Hindlimb muscle (tissue), 1 donor: ENCODE measurements at places on chromosomes 3 and 15. TPM values are rescaled to one million over a fixed set of nuclear protein-coding genes. Genes with fewer than 3 reads are reported as not detected.

Gene FBXO40
- 2.6 TPM for polyA plus RNA-seq

Gene SLC2A2
- not detected for polyA plus RNA-seq

Gene RBP2
- not detected for polyA plus RNA-seq

Gene TEX9
- polyA plus RNA-seq = 1.7 TPM

Gene NUSAP1
- polyA plus RNA-seq = 30.4 TPM

Gene ANKRD34C
- polyA plus RNA-seq = 0.04 TPM

Gene MYH15
- polyA plus RNA-seq = 0.23 TPM

Gene P2RY14
- 1.5 TPM for polyA plus RNA-seq

Gene UNC13C
- polyA plus RNA-seq = 4.8 TPM

Gene CPN2
- 0.09 TPM for polyA plus RNA-seq

Gene CNTN6
- polyA plus RNA-seq = 0.59 TPM

Gene CYP8B1
- polyA plus RNA-seq = 0.05 TPM

Gene WNT7A
- polyA plus RNA-seq = not detected

Gene IL17RD
- polyA plus RNA-seq = 24.4 TPM

Gene NR1I2
- 0.43 TPM for polyA plus RNA-seq

Gene PLSCR2
- not detected for polyA plus RNA-seq

Gene MOBP
- 0.05 TPM for polyA plus RNA-seq

Gene HESX1
- polyA plus RNA-seq = 2.1 TPM

Gene A4GNT
- polyA plus RNA-seq = not detected

Gene AMT
- polyA plus RNA-seq = 9.2 TPM

Gene GPR62
- 0.67 TPM for polyA plus RNA-seq

Gene SOX2
- polyA plus RNA-seq = 0.18 TPM

Gene LRRC34
- polyA plus RNA-seq = 3.3 TPM

Gene BLOC1S6
- 31.9 TPM for polyA plus RNA-seq

Gene TGM4
- polyA plus RNA-seq = not detected

Gene GRIP2
- polyA plus RNA-seq = 30.7 TPM

Gene PLEKHO2
- polyA plus RNA-seq = 16.7 TPM

Gene C2CD4B
- polyA plus RNA-seq = 3.4 TPM

Gene HAPLN3
- 6.1 TPM for polyA plus RNA-seq

Gene DLEC1
- 0.28 TPM for polyA plus RNA-seq

Gene ZNF662
- 15.8 TPM for polyA plus RNA-seq

Gene TRH
- not detected for polyA plus RNA-seq
